ENCODE measurements at places on chromosomes 7 and 10.
A peak's percentile ranks its signal among the peaks of the same experiment; 100 is the strongest.

DNA sequence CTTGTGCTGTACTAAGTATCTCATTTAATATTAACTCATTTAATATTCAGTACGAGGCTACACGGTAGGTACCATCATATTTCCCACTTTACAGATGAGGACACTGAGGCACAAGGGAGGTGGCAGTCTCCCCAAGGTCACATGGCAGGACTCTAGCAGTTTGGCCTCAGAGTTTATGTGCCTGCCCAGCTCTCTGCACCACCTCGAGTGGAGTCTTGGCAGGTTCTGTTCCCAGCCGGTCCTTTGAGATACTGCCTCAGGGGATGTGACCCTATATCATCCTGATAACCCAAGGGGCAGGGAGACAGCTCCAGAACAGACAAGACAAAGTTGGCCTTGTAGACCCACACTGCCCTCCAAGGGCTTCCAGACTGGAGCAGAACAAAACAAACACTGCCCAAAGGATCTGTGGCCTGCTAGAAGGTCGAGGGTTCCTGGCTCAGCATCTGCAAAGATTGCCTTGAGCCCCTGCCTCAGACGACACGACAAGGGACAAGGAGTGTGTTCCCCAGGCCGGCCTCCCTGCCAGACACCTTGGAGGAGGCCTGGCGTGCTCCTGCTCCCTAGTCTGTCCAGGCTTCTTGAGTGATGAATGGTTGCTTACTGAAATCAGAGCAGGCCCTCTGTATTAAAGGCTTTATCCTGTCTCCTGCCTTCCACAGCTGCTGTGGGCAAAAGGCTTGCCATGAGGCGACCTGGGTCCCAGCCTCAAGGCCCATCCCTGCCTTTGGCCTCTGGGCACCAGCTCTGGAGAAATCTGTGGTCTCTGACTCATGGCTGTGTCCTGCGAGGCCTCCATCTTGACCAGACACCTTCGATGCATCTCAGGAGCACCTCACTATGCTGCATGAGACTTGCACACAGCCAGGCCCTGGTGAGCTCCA, 3.9 kb upstream of the PWWP2B start:
- DNase-seq: peak; percentile 33

- no peak for DNase-seq
Measured at GRCh38 chr10:60042914-60043313, 136.6 kb upstream of the CCDC6 start.

- DNase-seq: no peak
Measured at GRCh38 chr10:101357958-101358357, 4.0 kb downstream of the BTRC start.

DNA sequence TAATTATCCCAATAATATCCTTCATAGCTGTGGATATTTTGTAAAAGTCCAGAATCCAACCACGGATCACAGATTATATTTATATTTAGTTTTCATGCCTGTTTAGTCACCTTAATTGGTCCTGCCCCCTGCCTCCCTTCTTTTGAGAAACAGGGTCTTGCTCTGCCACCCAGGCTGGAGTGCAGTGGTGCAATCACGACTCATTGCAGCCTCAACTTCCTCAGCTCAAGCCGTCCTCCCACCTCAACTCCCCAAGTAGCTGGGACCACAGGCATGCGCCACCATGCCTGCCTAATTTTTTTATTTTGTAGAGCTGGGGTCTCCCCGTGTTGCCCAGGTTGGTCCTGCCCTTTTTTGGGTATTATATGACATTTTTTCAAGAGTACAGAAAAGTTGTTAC, 129.4 kb downstream of the KAT6B start:
- peak; percentile 35 for DNase-seq

DNA sequence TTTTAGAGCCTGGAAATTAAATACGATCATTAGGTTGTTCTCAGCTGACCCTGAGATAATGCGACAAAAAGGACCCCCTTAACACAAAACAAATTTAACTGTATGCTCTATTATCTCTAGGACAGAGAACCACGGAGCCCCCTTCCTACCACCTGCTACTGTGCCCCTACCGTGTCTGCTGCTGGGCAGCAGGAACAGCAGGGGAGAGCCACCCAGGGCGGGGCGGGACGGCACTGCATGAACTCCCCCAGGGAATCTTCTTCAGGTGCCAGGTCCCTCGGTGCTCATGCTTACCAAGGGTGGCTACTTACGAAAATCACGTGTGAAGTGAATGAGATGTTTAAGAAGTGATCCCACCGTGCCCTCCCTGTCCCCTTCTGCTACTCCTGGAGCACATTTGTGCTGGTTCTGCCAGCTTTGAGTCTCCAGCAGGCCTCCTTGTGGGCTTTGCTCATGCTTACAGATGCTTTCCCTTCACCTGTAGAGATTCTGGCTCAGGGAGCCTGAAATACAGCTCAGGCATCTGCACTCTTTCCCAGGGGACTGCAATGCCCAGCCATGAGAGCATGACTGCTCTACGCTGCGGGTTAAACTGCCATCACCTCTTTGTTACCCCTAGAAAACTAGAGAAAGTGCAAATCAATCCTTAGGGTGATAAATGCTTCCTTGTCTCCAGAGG, 59.9 kb downstream of the MRPL32 start:
- no peak for DNase-seq

DNA sequence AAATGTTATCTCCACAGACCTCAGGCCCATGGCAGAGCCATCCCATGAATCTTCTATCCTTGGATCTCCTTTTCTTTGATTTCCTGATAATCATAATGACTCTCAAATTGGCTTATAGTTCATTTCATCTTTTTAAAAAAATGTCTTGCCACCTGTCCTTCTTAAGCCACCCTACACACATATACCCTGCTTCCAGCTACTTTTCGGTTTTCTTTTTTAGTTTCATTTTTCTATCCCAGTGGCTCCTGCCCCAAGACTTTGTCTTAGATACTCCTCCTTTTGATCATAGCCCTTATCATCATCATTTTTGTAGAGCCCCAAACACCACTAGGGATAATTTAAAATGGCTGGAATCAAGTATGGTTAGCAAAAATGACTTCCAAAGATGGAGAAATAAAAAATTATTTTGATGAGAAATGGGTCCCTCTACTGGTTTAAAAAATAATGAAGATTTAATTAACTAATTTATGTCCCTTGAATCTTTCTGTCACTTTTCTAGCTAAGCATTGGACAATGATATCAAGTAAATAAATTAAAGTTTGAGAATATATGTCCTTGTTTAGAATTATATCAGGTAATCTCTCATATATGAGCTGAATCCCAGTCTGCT, 277.3 kb upstream of the SEMA3D start:
- no peak for DNase-seq

DNA sequence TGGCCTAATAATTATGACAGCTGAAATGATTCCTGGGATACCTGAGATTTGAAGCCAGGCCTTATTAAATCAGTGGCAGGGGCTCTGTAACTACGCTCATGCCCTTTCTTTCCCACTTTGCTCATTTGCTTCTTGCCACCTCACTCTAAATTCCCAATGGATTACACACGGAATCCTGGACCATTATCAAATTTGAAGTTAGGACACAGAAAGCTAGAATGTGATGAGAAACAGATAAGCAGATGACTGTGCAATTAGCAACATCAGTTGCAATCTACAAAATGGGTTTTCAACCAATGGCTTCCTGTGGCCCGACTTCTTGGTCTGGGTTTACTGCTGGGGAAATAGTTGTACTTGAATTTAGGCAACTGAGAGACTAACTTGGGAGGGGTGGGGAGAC, 374.3 kb downstream of the INHBA start:
- DNase-seq: peak; percentile 56

DNA sequence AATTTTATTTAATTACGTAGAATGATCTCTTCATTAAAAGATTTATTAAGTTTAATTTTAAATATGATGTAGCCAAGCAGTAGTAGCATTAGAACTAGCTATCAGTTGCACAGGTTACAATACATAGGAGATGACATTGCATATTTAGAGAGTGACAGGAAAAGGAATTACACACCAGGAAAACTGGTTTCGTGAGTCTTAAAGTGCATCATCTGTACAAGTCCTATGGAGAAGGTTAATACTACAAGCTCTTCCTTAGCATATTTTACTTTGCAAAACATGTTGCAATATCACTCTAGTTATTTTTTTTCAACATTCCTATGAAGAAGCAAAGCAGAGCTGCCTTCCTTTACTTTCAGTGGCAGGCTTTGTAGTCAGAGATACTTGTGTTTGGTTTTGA, 20.2 kb upstream of the SEM1 start:
- DNase-seq: no peak

GRCh38 chr7:135994466-135995205, 17.5 kb upstream of the MTPN start:
- peak; percentile 71 for DNase-seq

DNA sequence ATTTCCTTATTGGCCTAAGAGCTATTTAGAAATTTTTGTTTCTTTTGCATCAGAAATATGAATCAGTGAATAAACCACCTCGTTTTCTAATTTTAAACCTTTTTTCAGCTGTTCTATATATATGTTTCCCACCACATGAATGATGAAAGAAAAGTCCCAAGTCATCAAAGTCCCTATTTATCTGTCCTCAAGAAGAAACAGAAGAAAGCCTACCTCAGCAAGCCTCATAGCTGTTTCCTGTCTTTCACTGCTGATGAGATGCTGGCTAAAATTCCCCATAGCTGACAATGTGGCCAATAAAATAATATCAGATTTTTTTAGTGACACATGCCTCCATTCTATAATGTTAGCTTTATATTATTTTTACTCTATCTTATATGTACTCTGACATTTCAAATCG, 54.2 kb downstream of the SEC61G start:
- DNase-seq: no peak

DNA sequence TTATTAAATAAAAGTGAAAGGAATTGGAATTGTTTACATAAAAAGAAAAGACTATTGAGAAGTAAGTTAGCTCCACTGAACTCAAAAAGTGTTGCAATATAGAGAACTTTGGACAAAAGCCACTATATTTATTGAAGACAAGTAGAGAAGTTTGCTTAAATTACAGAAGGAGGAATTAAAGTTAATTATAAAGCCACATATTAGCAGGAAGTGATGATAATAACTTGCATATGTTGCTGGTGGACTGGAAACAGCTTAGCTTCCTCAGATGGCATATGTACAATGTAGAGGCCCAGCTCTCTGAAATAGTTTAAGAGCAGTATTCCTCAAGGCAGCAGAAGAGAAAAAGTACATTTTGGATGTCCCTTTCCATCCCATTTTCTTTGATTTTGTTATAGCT, 400.7 kb downstream of the GATA3 start:
- DNase-seq: no peak

- DNase-seq: peak; percentile 47
Measured at GRCh38 chr10:13120786-13121499, 21.0 kb downstream of the OPTN start.

- DNase-seq: peak; percentile 93
Measured at GRCh38 chr7:45402480-45403218, 171.5 kb upstream of the ADCY1 start.

DNA sequence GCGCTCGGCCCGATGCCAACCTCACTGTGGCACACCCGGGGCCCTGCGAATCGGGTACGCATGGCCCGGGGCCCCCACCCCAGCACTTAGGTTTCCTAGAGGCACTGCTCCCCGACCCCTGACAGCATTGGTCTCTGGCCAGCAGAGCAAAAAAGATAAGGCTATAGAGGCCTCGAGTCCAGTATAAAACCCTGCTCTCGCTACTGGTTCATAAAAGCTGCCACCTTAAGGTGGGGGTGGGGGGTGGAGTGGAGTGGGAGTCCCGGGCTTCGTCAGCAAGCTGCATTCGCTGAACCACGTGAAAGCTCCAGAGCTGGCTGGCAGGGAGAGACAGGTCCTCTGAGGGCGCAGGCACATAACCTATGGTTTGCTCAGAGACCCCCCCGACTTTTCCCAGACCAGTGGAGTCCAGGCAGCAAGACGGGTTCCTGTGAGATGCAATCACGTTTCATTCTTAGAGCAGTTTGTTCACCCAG, 1.3 kb downstream of the KAZALD1 start:
- DNase-seq: no peak

DNA sequence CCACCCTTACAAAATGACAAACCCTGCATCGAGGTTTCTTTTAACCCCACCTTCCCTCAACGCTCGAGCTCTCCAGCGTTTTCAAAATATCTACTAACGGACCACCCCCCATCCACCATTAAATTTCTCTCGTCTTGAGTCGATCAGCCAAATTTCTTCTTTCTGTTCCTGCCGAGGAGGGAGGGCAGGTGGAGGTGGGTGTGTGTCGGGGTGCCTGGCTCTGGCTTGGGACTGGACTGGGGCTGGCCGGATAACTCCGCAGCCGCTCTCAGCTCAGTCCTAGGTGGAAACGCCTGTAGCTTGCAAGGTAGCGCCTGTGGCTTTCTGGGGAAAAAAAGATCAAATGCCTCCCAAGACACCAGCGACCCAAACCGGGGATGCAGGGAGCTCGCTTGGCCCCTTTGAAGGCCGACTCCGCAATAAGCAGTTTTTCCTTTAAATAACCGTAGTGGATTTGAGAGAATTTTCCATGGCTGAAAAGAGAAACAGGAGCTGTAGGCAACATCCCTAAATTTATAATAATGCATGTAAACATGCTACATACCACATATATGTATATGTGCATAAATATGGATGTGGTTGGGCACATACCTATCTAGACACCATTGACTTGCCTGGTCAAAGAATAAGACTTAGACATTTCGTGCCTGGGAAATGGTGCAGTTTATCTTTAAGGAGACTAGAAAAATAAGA, 1.9 kb upstream of the TMEM178B start:
- DNase-seq: no peak

- DNase-seq: no peak
Measured at GRCh38 chr10:98456686-98457482, 10.1 kb upstream of the HPS1 start.

All from fibroblast of mammary gland (primary cell).